Stimulated activated CD8-positive, alpha-beta memory T cell treated with anti-CD3 and anti-CD28 coated beads, Interleukin-7, amount 100 ng/mL, for 1 hour (primary cell): ENCODE measurements at places on chromosomes 13 and 19.

- no peak for DNase-seq
Observed at GRCh38 chr13:107295416-107296140, 727.6 kb upstream of the ARGLU1 start.

DNA sequence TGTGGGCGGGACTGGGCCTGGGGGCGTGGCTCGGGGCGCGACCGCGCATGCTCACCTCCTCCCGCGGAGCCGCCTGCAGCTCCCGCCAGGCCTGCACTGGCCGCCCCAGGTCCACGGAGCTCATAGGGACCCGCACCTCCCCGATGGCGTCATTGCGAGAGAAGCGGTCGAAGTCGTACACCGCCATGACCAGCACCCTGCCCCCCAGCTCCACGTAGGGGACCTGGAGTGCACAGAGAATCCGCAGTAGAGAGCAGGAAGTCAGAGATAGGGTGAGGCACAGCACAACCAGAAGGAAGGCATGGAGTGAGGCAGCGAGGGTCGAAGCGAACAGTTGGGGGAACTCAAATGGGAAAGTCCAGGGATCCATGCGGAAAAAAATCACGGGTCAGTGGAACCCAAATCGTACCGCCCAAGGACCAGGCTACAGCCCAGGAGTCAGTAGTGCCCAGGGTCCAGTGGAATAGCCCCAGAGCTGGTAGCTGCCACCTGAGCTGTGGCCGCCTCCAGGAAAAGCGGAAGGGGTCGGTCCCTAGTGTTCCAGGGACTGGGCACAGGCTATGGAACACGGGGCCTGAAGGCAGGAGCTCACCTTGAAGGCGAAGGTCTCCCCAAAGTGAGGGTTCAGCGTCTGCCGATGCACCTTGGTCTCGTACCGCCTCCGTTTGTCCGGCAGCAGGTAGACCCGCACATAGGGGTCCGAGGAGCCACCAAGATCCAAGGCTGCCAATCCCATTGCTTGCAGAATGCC is 4.8 kb downstream of the SYT5 start:
- no peak for DNase-seq

- no peak for DNase-seq
Observed at GRCh38 chr13:110546926-110547325, 14.6 kb downstream of the RAB20 start.

DNA sequence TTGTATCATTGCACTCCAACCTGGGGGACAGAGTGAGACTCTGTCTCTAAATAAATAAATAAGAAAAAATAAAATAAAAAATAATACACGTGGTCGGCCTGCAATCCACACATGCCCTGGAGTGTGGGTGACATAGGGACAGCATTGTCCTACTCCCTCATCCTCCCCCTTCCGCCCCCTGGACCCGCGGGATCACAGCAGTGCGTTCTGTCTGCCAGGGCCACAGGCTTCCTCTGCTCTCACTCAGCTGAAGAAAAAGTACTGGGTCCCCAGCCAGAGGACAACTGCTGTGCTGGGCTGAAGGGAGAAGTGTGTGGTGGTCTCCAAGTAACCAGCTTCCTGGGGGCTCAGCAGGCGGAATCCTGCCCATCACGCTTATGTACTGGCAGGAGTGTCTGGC is 6.3 kb downstream of the BCAT2 start:
- DNase-seq: no peak

DNA sequence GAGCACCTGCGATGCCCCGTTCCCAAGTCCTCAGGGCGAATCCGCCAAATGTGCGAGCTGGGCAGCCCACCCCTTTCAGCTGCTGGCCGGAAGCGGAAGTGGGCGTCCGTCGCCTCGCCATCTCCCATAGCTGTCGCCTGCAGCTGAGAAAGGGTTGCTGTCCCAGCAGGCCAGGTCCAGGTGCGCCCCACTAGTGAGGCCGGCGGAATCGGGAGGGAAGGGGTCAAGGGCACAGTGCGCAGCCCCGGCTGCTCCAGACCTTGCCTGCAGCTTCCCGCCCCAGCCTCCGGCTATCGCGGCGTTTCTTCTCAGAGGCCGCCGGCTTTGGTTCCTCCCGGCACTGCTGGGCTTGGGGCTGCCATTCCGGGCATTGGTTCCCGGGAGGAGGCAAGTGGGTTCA is at the start of gene ZNF177:
ZNF177 (plus strand) TSS at position 109 of the 400 bp plus-strand sequence. CDS start 15,299 bp downstream, outside the sequence.
- DNase-seq: no peak
